Breast epithelium (tissue), 4 donors: ENCODE measurements at places on chromosomes 4 and X. TPM values are rescaled to one million over a fixed set of nuclear protein-coding genes. Genes with fewer than 3 reads are reported as not detected.
A peak's percentile ranks its signal among the peaks of the same experiment; 100 is the strongest.

- no peak for DNase-seq
These were observed 21.5 kb downstream of the PKD2 start for GRCh38 chr4:88028946-88029345.

GRCh38 chrX:74389016-74389722, 32.1 kb upstream of the SLC16A2 start:
- DNase-seq: no peak

The ARX gene
- 0.33 TPM for total RNA-seq

GRCh38 chr4:39235696-39236095, 53.4 kb downstream of the WDR19 start:
- DNase-seq: no peak

The CXCL13 gene
- total RNA-seq: not detected

The ZNF711 gene
- 1.1 TPM for total RNA-seq

DNA sequence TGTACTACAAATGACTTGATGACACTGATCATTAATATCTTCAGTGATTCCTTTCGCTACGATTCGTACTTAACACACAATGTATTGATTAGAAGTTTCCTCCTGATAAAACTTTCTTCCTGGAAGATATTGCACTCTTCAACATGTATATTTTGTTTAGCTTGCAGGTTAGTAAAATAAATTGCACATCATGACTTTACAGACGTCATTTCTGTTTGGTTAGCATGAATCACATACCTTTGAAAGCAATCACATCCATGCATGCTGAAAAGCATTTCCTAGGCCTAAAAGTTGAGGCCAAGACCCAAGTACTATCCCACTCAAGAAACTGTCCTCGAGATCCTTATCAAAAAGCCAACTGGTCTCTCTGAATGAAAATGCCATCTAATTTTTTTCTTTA, 1841.0 kb upstream of the PCDH7 start:
- DNase-seq: no peak

DNA sequence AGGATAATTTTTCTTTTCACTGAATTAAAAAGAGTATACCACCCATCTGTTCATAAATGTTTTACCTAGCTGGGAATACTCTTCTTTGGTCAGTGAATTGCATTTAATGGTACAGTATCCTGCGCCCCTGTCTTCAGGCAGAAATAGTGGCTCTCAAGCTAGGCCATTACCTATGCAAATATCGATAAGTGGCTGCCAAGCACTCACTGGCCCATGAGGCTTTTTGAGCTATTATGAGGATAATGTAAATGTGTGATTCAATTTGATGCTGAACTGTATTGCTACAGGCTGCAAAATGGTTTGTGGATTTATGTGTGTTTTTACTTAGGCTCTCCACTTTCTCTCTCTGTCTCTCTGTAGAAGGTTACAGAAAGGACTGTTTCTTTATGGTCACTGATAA, 30.1 kb upstream of the MTMR1 start:
- DNase-seq: no peak

- DNase-seq: no peak
These were observed 2.4 kb downstream of the STX18 start for GRCh38 chr4:4539481-4539880.

The GLRB gene
- 10.7 TPM for total RNA-seq

GRCh38 chr4:19417256-19417655, 834.4 kb upstream of the SLIT2 start:
- no peak for DNase-seq

DNA sequence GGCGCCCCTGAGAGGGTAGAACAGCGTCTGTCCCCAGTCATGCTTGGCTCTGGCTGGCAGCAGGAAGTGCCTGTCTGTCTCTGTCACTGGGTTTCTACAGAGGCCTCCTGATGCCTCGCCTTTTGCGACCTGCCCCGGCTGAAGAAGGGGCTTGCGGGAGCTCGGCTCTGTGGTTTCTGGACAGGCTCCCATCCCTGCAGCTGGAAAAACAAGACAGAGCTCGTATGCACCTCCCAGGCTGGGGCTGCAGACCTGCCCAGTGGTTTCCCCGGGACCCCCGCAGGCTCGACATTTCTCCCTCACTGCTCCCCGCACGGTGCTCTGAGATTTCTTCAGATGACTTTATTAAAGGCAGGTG, 57.0 kb upstream of the SORCS2 start:
- no peak for DNase-seq

GRCh38 chr4:40886931-40887763, 137.4 kb downstream of the NSUN7 start:
- DNase-seq: no peak

- DNase-seq: no peak
These were observed 4.3 kb downstream of the AKAP17A start for GRCh38 chrX:1595711-1596060.

The APOO gene
- total RNA-seq: 16.1 TPM

DNA sequence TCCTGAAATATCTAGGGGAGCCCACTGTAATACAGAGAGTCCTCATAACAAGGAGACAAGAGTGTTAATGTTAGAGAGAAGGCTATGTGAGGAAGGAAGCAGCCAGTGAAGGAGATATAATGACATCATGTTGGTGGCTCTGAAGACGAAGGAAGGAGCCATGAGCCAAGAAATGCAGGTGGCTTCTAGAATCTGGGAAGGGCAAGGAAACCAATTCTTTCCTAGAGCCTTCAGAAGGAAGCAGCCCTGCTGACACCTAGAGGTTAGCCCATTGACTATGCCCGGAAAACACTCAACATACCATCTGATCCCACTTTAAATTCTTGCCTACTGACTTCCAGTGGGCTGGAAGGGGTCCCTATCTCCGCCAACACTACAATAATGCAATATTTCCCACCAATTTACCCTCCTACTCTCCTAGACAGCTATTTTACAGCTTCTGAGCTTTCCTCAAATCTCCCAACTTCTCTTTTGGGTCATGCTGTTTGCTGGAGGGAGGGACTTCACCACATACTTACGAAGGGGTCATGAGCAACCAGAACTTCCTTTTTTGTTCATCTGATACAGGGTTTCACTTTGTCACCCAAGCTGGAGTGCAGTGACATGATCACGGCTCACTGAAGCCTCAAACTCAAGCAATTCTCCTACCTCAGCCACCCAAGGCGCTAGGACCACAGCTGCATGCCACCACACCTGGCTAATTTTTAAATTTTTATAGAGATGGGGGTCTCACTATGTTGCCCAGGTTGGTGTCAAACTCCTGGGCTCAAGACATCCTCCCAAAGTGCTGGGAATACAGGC, 25.2 kb upstream of the G3BP2 start:
- DNase-seq: no peak

DNA sequence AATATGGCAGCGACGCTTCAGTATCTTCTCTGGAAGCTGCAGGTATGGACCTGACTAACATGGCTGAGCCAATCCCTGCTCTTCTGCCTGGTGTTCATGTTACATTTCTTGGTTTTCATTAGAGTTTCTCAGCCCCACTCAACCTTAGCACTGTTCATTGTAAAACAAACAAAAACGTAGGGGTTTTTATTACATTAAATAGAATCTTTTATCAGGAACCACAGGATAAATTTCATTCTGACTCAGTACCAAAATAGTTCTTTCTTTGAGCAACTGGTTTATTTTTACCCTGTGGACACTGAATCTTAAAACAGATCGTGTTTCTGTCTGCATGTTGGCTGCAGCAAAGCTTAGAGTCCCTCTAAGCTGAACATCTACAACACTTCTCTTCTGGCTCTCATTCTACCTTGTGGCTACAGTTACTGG, 27.1 kb downstream of the FHIP1A start:
- no peak for DNase-seq

- no peak for DNase-seq
These were observed 98.6 kb downstream of the MGST2 start for GRCh38 chr4:139764182-139764581.

The TMEM47 gene
- total RNA-seq: 47.9 TPM

The GAGE12F gene
- not detected for total RNA-seq

GRCh38 chrX:44043496-44043895, 70.3 kb upstream of the NDP start:
- no peak for DNase-seq

DNA sequence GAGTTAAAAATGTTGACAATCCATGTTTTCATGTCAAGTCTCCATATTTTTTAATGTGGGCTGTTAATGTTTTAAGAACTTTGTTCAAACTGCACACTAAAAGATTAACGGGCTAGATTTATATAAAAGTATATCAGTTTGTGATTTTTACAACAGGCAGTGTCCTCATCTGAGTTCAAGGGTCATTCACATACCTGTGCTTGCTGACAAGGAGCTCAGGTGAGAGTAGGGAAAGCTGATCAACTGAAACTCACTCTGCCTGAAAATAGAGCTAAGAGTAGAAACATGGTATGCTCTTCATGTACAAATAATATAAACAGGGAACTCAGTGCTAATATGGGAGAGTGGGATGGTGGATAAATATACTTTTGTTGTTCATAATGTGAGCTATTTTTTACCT, 102.3 kb upstream of the DKK2 start:
- no peak for DNase-seq

DNA sequence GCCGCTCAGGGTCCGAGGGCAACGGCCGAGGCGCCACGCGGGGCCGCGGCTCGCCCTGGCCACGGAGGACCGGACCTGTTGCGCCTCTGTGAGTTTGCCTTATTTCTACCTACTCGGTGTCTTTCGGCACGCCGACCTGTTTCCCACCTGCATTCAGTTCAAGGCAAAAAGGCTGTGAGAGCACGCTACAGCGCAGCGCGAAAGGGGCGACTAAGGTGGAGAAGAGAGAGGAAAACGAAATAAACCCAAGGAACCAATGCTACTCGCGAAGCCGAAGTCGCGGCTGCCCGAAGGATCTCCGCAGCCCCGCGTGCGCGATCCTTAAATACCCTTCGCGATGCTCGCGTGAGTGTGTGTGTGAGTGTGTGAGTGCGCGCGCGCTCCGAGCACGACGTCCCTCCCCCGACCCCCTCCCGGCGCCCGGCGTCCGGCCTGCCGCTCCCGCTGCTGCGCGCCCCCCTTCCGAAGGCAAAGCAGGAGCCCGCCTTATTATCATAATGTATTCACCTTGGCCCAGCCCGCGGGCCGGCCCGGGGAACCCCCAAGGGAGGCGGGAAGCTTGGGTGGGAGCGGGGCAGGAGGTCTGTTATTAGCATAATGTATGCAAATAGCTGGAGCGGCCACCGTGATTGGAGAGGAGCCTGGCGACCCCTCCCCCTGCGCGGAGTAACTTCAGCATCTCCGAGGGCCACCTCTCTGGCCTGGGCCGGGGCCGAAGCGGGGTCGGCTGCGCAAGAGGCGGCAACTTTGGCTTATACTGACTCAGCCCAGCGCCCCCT, at the start of gene COL25A1:
TSS of gene COL25A1 (minus strand) at position 298 of the 779 bp plus-strand sequence.
- no peak for DNase-seq

DNA sequence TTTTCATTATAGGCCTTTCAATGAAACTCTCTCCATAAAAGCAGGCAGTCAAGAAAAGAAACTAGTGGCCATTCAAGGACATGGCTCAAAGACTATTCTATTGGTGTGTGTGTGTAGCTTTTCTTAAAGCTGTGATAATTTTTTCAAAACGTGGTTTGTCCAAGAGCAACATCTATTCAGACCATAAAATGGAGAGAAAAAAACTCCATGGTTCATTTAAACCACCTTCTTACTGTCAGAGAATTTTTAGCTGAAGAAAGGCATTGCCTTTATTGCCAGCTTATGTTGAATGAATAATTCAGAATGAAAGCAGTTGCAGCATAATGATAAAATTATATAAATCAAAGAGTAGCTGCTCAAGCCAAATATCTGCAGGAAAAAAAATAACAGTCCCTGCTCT, 325.5 kb downstream of the PCDH18 start:
- no peak for DNase-seq

The FAM149A gene
- total RNA-seq: 7.9 TPM

GRCh38 chr4:118086344-118086743, 52.1 kb downstream of the NDST3 start:
- DNase-seq: no peak

The MAGEA8 gene
- not detected for total RNA-seq

DNA sequence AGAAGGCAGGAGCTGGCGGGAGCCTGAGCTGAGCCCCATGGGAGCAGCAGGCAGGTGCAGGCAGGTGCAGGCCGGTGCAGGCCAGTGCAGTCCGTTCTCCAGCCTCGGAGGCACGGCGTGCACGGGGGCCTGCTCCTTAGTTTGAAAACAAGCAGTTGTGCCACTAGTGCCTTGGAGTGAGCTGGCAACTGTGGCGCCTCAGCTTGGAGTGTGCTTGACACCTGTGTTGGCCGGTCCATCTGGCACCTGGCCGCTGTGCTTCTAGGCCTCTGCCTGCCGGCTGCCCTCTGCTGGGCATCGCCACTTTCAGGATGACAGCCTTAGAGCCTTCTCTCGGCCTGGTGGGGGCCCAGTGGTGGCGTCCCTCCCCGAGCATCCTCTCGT, 47.9 kb downstream of the RGS12 start:
- DNase-seq: peak; percentile 44

GRCh38 chr4:75880278-75880677, 22.0 kb downstream of the PPEF2 start:
- no peak for DNase-seq

- DNase-seq: no peak
These were observed 32.2 kb downstream of the IL21 start for GRCh38 chr4:122588453-122589238.

DNA sequence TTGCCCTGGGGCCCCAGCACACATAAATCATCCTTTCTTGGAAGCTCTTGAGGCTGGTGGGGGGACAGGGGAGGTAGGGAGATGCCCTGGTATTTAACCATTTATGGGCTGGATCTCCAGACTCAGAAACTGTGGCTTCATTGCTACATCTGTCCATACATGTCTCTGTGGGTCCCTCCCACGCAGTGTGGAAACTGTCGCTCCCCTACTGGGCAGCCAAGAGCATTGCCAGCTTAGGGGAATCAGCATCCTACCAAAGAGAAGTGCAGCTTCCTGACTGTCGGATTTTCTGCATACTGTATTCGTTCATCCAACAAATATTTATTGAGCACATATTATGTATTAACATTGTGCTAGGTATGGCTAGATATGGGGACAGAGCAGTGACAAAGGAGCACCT, 3.7 kb downstream of the GRIPAP1 start:
- DNase-seq: no peak

DNA sequence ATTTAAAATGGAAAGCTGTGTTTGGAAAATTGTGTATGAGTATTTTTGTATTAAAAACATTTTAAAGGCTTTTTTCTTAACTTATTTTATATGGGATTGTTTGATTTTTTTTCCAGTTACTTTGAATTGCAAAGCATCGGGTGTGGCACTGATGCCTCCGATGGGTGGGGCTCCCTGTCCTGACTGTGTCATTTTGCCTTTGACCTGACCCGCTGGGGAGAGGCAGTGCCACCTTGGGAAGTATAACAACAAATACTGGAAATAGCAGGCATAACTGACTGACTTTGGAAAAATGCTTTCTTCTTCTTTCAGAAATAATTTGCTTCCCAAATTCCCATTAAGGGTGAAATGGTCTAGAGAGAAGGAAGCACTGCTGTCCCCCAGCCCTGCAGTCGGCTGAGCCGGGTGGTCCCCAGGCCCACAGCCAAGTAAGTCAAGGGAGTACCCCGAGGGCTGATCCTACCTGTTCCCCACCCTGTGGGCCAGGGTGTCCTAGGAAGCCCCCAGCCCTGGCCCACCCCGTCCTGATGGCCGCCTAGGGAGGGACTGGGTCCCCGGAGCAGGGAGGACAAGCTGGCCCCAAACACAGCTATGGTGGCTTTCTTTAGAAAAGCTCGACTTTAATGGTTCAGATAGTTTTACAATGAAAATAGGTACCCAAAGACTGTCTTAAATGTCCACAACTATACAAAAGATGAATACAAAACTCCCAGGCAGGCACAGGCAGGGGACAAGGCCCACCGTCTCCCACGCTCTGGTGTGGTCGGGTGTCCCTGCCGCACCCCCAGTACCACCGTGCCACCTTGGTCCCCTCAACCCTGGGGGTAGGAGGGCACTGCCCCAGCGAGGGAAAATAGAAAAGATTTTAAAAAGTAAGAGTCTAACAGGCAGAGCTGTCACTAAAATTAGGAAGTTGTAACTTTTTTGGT, 26.4 kb downstream of the NELFA start:
- no peak for DNase-seq
